ENCODE measurements at places on chromosomes 16 and 17.

- no peak for DNase-seq
Observed at GRCh38 chr17:64938925-64939474, 19.7 kb upstream of the LRRC37A3 start.

- DNase-seq = no peak
Observed at GRCh38 chr17:42312035-42312284, 23.7 kb downstream of the STAT5A start.

- DNase-seq = no peak
Observed at GRCh38 chr17:12536472-12536871, 129.2 kb upstream of the MYOCD start.

DNA sequence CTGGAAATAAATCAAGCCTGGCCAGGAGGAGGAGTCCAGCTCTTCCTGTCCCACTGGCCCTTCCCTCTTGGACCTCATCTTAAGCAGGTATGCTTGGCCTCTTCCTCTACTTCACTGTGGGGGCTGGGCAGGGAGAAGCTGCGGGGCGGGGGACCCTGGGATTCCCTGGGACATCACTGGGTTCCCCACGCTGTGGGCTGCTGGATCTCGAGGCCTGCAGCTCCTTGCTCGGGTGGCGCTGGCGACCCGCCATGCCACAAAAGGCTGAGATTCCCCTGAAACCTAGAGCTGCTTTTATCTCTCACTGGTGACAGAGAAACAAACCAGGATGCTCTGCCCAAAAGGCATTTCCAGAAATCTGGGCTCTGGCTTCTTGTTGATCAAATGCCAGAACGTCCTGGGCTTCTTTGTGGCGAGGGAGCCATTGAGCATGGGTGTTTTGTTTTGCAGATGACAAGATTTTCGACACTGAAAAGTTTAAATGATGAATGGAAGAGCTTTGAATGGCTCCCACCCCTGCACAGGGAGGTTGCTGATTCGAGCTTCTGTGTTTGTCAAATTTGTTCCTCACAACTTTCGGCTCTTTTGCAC, 8.6 kb upstream of the PGS1 start:
- no peak for DNase-seq

DNA sequence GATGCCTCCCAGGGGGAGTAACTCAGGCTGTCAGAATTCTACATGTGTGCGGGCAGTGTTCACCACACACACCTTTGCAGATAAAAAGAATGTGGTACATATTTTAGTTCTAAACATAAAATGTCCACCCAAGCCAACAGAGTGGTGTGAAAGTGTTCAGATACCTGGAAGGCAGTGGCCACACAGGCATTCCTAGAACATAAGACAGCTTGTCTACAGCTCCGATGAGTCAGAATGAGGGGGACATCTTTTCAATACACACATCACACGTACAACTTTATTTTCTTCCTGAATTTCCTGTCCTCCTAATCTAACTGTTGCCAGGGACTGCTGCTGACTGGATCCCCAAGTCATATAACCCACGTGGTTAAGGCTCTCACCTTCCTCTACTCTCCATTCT, 142.3 kb downstream of the ZFHX3 start:
- DNase-seq = no peak

- DNase-seq = no peak
Observed at GRCh38 chr17:82859431-82860403, 19.9 kb upstream of the ZNF750 start.

DNA sequence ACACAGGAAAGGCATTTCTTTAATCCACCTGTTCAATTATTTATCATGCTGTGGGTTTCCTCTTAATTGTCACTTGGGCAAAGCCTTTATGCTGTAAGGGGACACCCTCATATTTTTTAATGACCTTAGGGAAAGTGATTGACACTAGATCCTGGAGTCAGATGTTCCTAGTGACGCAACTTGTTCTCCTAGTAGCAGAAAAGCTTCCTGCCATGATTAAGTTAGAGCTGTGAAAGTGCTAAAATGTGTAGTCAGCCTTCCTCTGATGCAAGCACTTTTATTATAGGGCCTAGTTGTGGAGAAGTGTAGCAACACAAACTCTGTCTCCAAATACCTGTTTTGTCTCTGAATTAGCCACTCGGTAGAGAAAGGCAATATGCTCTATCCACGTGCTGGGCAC, 12.3 kb downstream of the TMEM100 start:
- no peak for DNase-seq

DNA sequence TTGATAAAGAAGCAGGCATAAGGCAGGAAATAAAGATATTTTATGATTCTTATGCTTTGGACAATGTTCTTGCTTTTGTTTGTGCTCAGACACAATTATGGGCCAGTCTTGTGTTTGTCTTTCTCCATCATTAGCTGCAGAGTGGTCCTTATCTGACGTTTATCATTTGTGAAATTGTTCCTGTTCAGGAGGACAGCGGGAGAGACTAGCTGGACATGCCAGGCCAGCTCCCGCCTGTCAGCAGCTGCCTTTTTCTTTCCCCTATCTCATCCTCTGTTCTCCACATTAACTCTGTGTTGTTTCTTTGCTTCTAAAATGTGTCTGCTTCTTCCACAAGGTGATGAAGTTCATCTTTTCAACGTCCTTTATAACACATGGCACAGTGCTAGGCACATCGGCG, 333.5 kb downstream of the NPIPA8 start:
- no peak for DNase-seq

All from cortex of kidney (tissue), 1 donor.